Spleen (tissue), 13 donors: ENCODE measurements at places on chromosomes 3 and 15. TPM values are rescaled to one million over a fixed set of nuclear protein-coding genes. Genes with fewer than 3 reads are reported as not detected.
A peak's percentile ranks its signal among the peaks of the same experiment; 100 is the strongest.

- H3K36me3 ChIP-seq, result peaks cover 58% of the 10 kb centered on the region
- no peak for DNase-seq
- no peaks in the 10 kb centered on the region for H3K27me3 ChIP-seq
Measured at GRCh38 chr15:42286445-42287029, 13.3 kb upstream of the TMEM87A start.

DNA sequence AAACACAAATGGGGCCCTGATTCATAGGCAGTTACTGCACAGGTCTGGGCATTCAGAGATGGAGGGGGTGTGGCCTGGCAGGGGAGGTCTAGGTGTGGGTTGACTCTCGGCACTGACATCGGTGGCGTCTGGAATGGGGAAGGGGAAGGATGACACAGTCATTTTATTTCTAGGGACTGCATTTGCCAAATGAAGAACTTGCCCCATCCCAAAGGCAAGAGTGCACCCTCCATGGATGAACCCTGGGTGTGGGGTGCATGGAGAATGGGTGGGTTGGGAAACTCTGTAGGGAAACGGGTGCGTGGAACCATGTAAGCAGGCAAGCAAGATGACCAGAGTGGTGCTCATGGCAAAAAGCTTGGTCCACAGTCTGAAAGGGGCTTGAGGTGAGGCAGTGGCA is 24.5 kb downstream of the SLC6A20 start:
- H3K4me1 ChIP-seq, result no peaks in the 10 kb centered on the region
- no peaks in the 10 kb centered on the region for H3K36me3 ChIP-seq
- H3K27me3 ChIP-seq, result no peaks in the 10 kb centered on the region

GRCh38 chr3:178672275-178672674 is 136.0 kb downstream of the KCNMB2 start:
- H3K4me3 ChIP-seq, result no peak overlapping the region
- H3K27ac ChIP-seq, result no peak overlapping the region
- H3K36me3 ChIP-seq, result no peaks in the 10 kb centered on the region

- no peak overlapping the region for H3K4me3 ChIP-seq
- H3K27ac ChIP-seq, result peak overlapping the region; percentile 27
- H3K36me3 ChIP-seq, result no peaks in the 10 kb centered on the region
- H3K27me3 ChIP-seq, result no peaks in the 10 kb centered on the region
- no peak for DNase-seq
Measured at GRCh38 chr3:32109256-32109655, 2.8 kb downstream of the GPD1L start.

DNA sequence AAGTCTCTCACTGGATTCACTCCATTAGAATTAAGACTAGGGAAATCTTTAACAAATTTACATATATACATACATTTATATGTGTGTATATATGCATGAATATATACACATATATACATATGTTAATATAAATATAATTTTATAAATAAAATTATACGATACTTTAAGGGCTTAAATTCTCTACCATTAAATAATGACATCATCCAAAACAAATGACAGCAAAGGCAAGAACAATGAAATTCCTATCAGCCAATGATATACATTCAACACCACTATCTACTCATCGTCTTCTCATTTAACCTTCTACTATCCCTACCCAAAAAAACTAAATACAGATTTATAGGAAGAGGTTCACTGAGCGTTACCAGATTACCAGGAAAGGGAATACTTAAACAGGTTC is 152.0 kb downstream of the VPS13C start:
- peaks cover 86% of the 10 kb centered on the region for H3K36me3 ChIP-seq
- no peak for DNase-seq

DNA sequence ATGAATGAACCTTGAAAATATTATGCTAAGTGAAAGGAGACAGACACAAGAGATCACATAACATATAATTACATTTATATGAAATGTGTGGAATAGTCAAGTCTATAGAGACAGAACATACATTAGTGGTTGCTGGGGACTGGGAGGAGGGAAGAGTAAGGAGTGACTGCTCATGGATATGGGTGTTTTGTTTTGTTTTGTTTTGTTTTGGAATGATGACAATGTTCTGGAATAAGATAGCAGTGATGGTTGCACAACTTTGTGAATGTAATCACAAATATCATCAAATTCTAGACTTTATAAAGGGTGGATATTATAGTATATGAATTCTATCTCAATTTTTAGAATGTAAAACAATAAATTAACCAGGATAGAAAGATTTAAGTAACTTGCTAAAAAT is 57.4 kb upstream of the PHLDB2 start:
- H3K27ac ChIP-seq, result no peak overlapping the region
- no peaks in the 10 kb centered on the region for H3K36me3 ChIP-seq
- no peak overlapping the region for H3K4me3 ChIP-seq
- no peak for DNase-seq
- no peaks in the 10 kb centered on the region for H3K27me3 ChIP-seq

DNA sequence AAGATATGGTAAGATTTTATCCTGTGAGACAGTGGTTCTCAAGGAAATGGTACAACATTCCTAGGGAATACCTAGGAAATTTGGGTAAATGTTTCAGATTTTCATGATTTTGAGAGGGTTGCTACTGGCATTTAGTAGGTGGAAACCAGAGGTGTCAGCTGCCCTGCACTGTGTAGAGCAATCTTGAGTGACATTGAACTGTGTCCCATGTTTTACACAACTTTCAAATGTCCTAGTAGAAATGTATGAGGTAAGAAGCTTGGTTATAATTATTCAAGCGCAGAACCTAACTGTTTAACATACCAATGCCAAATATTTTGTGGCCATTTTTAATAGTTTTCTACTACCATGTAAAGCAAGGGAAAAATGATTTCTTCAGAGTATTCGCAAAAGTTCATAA is 120.4 kb downstream of the GADL1 start:
- no peaks in the 10 kb centered on the region for H3K4me1 ChIP-seq
- no peak overlapping the region for H3K27ac ChIP-seq
- no peak overlapping the region for H3K4me3 ChIP-seq

GRCh38 chr3:71144525-71145253 is 438.8 kb downstream of the FOXP1 start:
- H3K4me1 ChIP-seq, result peaks cover 12% of the 10 kb centered on the region
- no peak overlapping the region for H3K4me3 ChIP-seq
- H3K27ac ChIP-seq, result no peak overlapping the region

DNA sequence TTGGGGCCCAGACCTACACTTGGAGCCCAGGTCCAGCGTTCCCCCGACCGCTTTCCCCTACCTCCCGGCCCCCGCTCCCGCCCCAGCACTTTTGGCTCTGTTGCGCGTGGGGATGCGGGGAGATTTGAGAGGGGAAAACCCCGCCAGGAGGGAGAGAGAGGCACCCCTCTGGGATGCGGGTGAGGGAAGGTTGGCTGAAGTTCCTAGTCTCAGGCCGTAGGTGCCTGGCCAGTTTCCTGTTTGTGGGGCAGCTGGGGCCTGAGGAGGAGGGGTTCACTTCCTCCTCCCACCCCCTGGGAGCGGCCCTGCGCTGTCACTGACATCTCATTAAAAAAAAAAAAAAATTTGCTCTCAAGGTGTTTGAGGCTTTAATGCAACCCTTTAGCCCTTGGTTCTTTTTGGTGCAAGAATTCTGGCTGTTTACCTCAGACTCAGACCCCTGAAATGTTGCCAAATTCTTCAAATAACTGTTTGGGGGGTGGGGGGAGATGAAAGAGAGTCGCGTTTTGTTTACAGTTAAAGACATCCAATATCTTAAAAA is 2.6 kb downstream of the FAM43A start:
- peak overlapping the region; percentile 84 for H3K4me3 ChIP-seq
- H3K27ac ChIP-seq, result peak overlapping the region; percentile 92
- H3K36me3 ChIP-seq, result no peaks in the 10 kb centered on the region
- peak; percentile 90 for DNase-seq

- H3K27ac ChIP-seq, result no peak overlapping the region
- H3K36me3 ChIP-seq, result no peaks in the 10 kb centered on the region
- no peaks in the 10 kb centered on the region for H3K4me1 ChIP-seq
- no peaks in the 10 kb centered on the region for H3K27me3 ChIP-seq
- no peak for DNase-seq
Measured at GRCh38 chr3:193928354-193929209, 207.4 kb upstream of the HES1 start.

DNA sequence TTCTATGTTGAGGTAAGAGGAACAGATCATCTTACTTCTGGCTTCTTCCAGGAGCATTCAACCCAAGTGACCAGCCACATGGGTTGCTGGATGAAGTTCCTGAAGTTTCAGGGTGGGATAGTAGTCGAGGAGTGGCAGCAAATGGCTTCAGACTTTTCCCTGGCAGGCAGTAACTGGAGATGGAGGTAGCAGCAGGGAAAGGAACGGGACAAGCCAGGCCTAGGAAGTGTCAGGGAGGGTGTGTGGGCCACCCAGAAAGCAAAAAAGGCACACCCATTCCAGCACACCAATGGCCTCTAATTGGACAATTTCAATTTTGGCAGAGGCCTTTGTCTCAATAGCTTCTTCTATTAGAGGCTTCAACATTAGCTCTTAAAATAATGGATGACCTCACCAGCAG is 498.6 kb upstream of the ATP11B start:
- no peak overlapping the region for H3K4me3 ChIP-seq
- no peak overlapping the region for H3K27ac ChIP-seq
- H3K4me1 ChIP-seq, result no peaks in the 10 kb centered on the region
- no peaks in the 10 kb centered on the region for H3K27me3 ChIP-seq

DNA sequence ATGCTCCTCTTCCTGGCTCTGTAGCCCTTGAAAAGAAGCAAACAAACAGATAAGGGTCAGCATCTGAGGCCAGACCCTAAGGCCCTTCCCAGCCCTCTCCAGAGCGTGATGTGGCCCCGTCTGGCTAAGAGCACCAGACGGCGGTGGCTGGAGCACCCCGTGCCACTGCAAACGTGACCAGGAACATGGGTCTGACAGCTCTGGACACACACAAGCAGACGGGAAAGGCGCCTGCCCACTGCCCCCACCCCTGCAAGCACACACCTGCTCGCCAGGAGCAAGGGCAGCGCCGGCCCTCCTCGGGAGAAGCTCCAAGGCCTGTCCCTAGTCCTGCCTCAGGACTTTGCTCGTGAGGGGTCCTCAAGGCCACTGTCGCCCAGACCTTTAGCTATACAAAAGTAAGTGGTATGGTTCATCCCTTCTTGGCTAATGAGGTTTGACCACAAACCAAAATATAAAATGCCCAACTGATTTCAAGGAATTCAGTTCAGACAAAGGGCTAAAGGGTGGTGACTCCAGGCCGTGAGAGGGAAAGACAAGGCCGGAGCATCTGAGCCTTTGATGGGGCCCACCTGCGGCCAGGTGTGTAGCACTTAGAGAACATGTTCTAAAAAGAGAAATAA is 90.4 kb downstream of the XXYLT1 start:
- H3K27me3 ChIP-seq, result no peaks in the 10 kb centered on the region
- H3K27ac ChIP-seq, result peak overlapping the region; percentile 27
- H3K36me3 ChIP-seq, result no peaks in the 10 kb centered on the region
- H3K4me1 ChIP-seq, result peaks cover 13% of the 10 kb centered on the region
- H3K4me3 ChIP-seq, result no peak overlapping the region

DNA sequence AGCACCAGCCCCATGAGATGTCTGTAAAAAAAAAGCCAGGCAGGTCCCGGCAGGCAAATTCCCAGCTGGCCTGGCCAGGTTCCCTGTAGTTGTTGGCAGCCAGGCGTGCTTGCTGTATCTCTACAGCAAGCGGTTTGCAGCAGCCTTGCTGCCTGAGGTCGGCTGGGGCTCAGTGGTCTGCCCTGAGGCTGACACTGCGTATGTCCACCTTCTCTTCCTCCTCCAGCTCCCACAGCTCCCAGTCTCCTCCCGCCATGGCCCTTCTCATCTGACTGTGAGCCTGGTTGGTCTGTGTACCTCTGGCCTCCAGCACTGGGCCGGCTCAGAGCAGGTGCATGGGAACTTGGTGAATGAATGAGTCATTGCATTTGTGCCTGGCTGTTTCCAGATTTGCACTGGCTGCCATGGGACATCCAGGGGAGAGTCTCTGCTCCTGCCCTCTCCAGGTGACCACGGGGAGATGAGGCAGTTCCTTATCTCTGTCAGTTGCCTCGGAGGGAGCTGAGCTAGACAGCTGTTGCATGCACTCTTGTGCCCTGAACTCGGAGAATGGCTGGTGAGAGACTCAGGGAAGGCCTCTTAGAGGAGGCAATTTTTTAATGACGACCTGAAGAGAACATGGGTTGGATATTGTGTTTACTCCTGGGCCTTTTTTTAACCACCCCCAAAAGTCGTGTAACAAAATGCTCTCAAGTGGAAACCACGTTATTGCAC is 43.0 kb downstream of the SPSB4 start:
- H3K36me3 ChIP-seq, result no peaks in the 10 kb centered on the region
- no peak overlapping the region for H3K27ac ChIP-seq
- no peaks in the 10 kb centered on the region for H3K4me1 ChIP-seq
- no peak for DNase-seq
- H3K4me3 ChIP-seq, result no peak overlapping the region

- DNase-seq, result peak; percentile 54
- peaks cover 6% of the 10 kb centered on the region for H3K4me1 ChIP-seq
- peaks cover 35% of the 10 kb centered on the region for H3K27me3 ChIP-seq
- H3K27ac ChIP-seq, result no peak overlapping the region
Measured at GRCh38 chr3:13301286-13301987, 118.7 kb downstream of the NUP210 start.

GRCh38 chr3:113630956-113631542 is 65.4 kb downstream of the USF3 start:
- DNase-seq, result no peak
- H3K4me3 ChIP-seq, result no peak overlapping the region
- peaks cover 49% of the 10 kb centered on the region for H3K4me1 ChIP-seq
- no peaks in the 10 kb centered on the region for H3K36me3 ChIP-seq
- H3K27ac ChIP-seq, result peak overlapping the region; percentile 23
- no peaks in the 10 kb centered on the region for H3K27me3 ChIP-seq

DNA sequence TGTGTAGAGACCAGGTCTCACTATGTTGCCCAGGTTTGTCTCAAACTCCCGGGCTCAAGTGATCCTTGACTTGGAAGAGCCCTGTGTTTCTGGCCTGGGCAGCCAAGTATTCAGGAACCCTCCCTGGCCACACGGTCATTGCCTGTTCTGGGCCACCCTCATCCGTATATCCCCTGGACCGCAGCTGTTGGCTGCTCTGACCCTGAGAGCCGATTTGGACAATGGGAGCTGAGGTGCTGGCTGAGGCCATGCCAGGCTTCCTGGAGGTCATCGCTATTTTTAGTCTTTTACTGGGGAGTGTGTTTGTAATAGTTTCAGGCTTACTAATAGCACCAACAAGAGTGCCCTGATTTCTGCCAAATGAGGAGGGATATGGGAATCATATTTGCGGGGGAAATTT is 60.7 kb downstream of the ADAMTS7 start:
- H3K27me3 ChIP-seq, result no peaks in the 10 kb centered on the region
- H3K36me3 ChIP-seq, result no peaks in the 10 kb centered on the region
- H3K4me1 ChIP-seq, result no peaks in the 10 kb centered on the region
- no peak overlapping the region for H3K27ac ChIP-seq
- peak; percentile 70 for DNase-seq

GRCh38 chr3:133938770-133939462 is 43.2 kb upstream of the RAB6B start:
- H3K27me3 ChIP-seq, result no peaks in the 10 kb centered on the region
- H3K4me3 ChIP-seq, result no peak overlapping the region
- H3K27ac ChIP-seq, result no peak overlapping the region
- H3K4me1 ChIP-seq, result peaks cover 13% of the 10 kb centered on the region
- no peaks in the 10 kb centered on the region for H3K36me3 ChIP-seq

GRCh38 chr3:100402891-100403290 is 1.6 kb downstream of the LNP1 start:
- DNase-seq, result no peak
- peaks cover 26% of the 10 kb centered on the region for H3K4me1 ChIP-seq
- H3K27me3 ChIP-seq, result no peaks in the 10 kb centered on the region
- H3K4me3 ChIP-seq, result no peak overlapping the region

GRCh38 chr3:124119056-124119716 is 127.3 kb upstream of the ROPN1 start:
- peaks cover 16% of the 10 kb centered on the region for H3K4me1 ChIP-seq
- H3K4me3 ChIP-seq, result no peak overlapping the region

MINDY2 gene
- total RNA-seq, result 24.0 TPM

SEC61A1 gene
- 136 TPM for total RNA-seq

GNL3 gene
- total RNA-seq, result 67.3 TPM

LOXL1 gene
- 3.3 TPM for total RNA-seq

GPR176 gene
- 9.1 TPM for total RNA-seq

ACTL6A gene
- 62.1 TPM for total RNA-seq

GOLGA6L7 gene
- total RNA-seq, result not detected

EHHADH gene
- 10.1 TPM for total RNA-seq

TRH gene
- total RNA-seq, result not detected

TGM4 gene
- total RNA-seq, result not detected
